A673 (cell line): ENCODE measurements at places on chromosomes 6 and 20. TPM values are rescaled to one million over a fixed set of nuclear protein-coding genes. Genes with fewer than 3 reads are reported as not detected.

- no peak for DNase-seq
Observed at GRCh38 chr6:79465381-79465780, 71.8 kb downstream of the LCA5 start.

DNA sequence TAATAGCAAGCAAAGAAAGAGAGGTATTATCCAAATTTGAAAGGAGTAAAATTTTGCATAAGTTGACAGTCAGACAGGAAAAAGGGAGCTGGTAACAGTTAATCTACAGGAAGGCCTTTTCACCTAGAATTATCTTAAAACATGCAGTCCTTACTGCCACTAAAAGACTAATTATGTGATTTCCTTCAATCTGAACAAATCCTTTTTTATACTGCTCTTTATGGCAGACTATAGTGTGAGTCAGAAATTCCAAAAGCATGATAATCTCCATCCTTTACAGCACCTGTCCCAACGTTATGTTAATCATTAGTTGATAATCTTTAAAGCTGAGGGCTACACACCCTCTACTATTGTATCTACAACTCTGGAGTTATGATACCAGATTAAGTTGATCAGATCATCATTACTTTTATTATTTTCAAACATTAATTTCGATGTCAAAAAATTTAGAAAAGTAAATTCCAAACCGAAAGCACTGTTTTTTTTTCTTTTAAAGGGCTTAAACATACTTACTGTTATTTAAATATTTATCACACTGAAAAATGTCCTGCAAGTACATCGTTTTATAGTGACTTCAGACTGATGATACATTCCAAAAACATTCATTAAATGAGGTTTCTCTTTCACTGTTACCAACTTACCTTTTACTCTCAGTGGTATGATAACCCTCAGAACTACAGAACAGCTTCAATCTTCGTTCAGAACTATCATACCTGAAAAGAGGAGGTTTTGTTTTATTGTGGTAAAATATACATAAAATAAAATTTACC lies 33.2 kb upstream of the AKAP7 start:
- DNase-seq: peak; percentile 88

The HMGN4 gene
- 55.9 and 58.6 TPM in 2 replicates for total RNA-seq

The SLC12A5 gene
- total RNA-seq: 20.0 and 20.9 TPM in 2 replicates

DNA sequence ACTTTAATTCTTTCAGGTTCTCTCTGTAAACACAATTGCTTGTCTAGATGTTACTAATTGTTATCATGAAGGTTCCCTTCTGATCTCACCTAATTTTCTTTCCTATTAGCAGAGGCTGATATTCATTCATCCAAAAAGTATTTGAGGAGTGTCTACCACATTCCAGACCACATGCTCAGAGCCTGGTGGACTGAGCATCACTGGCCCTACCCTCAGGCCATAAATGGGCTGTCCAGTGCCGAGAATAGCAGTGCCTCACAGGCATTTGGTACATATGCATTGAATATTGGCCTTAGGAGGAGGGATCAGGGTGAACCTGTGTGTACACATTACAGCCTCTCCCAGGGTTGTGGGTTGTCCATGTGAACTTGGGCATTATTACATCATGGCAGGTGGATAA lies 40.4 kb upstream of the PRELID3B start:
- no peak for DNase-seq

The COL9A3 gene
- total RNA-seq: 8.4 and 11.7 TPM in 2 replicates

- no peak for DNase-seq
Observed at GRCh38 chr6:105095139-105095538, 84.7 kb downstream of the POPDC3 start.

DNA sequence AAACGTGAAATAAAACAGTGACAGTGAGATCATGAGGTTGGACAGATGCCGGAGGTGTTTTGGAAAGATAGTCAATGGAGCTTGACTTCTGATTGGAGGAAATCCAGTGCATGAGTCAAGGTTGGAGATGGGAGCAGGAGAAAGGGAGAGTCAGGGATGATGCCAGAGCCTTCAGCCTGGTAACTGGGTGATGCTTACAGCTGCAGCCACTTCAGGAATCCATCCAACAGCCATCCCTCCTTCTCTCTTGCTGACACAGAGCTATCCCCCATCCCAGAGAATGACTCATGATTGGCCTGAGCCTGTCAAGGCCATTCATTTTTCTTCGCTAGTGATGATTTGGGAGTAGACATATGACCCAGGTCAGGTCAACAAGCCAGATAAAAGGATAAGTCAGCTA lies 112.8 kb downstream of the SAMD5 start:
- no peak for DNase-seq

The ADGRB3 gene
- total RNA-seq: 7.7 and 8.1 TPM in 2 replicates

The ZNF831 gene
- total RNA-seq: not detected in 2 replicates

- DNase-seq: no peak
Observed at GRCh38 chr6:105024803-105025202, 67.9 kb downstream of the LIN28B start.

- no peak for DNase-seq
Observed at GRCh38 chr6:134021396-134022122, 30.9 kb downstream of the SLC2A12 start.

DNA sequence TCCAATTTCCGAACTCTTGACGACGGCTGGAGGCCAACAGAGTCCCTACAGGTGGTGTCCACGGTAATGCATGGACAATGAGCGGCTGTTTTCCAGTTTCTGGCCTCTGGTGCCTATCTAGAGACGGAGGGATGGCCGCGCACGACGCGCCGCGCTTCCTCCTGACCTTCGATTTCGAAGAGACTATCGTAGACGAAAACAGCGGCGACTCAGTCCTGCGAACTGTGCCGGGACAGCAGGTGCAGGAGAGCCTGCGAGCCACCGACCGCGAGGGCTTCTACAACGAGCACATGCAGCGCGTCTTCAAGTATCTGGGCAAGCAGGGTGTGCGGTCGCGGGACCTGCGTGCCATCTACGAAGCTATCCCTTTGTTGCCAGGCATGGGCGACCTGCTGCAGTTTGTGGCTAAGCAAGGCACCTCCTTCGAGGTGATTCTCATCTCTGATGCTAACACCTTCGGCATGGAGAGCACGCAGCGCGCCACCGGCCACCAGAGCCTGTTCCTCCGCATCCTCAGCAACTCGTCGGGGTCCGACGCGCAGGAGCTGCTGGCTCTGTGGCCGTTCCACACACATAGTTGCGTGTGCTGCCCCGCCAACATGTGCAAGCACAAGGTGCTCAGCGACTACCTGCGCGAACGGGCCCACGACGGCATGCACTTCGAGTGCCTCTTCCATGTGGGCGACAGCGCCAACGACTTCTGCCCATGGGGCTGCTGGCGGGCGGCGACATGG lies 169.4 kb downstream of the CDK19 start:
- DNase-seq: no peak

GRCh38 chr6:41338659-41339058 lies 3.3 kb downstream of the NCR2 start:
- no peak for DNase-seq

The FUT9 gene
- 4.3 and 5.1 TPM in 2 replicates for total RNA-seq

- DNase-seq: no peak
Observed at GRCh38 chr20:972256-972655, 29.9 kb downstream of the RSPO4 start.

DNA sequence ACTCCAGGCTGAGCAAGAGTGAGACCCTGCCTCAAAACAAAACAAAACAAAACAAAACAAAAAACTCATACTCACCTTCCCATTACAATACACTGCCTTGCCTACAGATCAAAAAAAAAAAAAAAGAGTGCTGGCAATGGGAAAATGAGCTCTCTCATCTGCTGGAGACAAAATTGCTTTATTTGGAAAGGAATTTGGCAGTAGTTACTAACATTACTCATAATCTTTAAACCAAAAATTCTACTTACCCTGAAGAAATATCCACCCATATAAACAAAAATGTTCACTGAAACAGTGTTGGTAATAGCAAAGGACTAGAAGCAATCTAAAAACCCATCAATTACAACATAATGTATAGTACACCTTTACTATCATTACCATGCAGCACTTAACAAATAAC lies 120.4 kb downstream of the RNGTT start:
- DNase-seq: no peak

DNA sequence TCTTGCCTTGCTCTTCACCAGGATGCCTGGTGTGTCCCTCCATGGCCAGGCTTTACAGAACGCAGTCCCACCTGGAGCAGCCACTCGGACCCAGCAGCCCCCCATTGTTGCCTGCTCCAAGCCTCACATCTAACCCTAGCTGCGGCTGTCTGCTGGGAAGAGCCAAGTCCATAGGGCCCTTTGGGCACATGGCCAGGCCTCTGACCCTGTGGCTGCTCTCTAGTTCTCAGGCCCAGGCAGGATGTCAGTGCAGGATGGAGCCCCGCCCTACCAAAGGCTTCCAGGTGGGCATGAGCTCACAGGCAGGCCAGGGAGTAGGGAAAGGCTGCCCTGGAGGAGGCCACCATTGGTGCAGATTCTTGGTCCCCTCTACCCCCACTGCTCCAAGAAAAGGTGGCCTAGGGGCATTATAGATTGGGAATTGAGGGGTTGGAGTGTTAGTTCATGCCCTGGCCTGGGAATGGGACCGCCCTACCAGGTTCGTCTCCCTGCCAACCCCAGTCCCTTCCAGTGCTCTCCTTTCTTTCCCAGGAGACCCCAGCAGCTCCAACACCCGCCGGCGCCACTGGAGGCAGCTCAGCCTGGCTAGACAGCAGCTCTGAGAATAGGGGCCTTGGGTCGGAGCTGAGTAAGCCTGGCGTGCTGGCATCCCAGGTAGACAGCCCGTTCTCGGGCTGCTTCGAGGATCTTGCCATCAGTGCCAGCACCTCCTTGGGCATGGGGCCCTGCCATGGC lies 18.7 kb downstream of the MAVS start:
- no peak for DNase-seq

The CST1 gene
- not detected in 2 replicates for total RNA-seq

DNA sequence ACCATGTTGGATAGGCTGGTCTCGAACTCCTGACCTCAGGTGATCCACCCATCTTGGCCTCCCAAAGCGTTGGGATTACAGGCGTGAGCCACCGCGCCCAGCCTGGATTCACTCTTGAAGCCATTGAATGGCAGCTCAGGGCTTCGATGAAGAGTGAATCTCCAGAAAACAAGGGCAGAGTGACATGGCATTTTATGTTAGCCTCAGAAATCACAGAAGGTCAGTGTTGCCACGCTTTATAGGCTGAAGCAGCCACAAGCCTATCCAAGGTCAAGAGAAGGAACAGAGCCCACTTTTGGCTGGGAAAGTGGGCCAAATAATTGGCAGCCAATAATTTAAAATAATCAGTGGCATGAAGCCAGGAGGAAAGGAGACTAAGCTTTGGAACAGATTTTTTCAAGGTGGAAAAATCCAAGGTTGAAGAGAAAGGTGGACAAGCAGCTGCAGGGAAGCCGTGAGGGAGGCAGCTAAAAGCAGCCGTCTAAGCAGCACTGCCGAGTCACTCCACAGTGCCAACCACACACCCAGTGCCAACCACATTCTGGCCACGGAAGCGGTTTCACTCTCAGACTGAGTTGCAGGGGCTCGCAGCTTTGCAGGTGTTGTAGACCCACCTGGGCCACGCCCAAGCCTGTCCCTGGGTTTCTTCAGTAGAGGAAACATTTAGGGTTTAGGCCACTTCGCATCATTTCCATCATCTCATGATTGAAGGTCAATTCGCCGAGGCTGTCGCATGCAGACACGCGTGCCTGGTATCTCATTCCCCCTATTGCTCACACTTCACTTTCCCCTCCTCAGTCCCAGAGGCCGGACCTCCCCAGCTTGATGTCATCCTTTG lies 17.4 kb upstream of the AVP start:
- DNase-seq: no peak

DNA sequence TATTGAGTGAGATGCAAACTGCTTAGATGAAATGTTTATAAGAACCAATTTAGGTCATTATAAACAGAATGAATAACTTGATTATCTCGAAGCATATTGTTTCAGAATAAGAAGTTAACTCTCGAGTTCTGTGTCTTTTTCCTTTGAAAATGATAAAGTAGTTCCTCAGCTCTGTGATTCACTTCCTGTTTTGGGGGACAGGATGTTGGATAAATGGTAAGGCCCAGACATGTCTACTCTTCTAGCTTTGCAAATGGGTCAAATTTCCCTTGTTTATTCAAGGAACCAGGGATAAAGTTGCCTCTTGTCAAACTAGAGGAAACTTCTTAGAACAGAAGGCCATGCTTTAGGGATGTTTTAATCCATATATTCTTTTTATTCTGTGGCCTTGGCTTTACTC lies 246.9 kb downstream of the SOX4 start:
- DNase-seq: peak; percentile 45

The SMIM8 gene
- 13.6 and 18.8 TPM in 2 replicates for total RNA-seq

The PAK5 gene
- not detected in 2 replicates for total RNA-seq

DNA sequence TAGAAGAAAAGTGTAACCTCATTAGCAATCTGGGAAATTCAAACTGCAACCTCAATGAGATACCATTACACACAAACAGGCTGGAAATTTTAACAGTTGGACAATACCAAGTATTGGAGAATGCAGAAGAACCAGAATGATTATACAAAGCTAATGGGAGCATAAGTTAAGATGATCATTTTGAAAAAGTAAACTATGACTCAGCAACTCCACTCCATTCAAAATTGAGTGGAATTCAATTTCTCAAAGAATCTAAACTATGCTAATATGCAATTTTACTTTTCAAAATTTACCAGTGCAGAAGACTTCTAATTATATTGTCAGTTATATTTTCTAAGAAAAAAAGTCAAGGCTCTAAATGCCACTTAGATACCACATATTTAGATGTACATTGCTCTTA lies 17.2 kb downstream of the GPLD1 start:
- no peak for DNase-seq

DNA sequence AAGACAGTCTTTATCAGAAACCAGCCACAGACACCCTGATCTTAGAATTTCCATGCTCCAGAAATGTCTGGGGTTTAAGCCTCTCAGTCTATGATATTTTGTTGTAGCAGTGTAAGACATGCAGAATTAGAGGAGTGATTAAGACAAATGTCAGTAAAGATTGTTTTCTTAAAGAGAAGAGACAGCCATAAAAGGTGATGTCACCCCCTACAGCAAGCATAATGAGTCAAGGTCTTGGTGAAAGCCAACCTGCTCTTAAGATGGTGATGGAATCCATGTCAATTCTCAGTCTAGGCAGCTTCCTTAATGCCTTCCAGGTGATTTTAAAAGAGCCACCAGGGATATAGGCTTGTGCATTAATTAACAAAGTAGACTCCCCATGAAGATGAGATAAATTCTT lies 849.9 kb upstream of the EPHA7 start:
- peak; percentile 45 for DNase-seq

The TPBG gene
- 66.4 and 67.1 TPM in 2 replicates for total RNA-seq

DNA sequence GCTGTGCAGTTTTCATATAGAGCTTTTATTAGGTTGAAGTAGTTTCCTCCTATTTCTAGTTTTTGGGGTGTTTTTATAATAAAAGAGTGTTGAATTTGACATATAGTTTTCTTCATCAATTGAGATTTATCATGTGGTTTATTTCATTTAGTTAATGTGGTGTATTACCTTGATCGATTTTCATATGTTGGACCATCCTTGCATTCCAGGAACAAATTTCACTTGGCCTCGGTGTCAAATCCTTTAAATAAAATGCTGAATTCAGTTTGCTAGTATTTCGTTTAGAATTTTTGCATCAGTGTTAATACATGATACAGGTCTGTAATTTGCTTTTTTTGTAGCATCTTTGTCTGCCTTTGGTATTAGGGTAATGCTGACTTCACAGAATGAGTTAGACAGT lies 6.0 kb downstream of the DYNLT2 start:
- DNase-seq: no peak
